ENCODE measurements at places on chromosomes 7 and 10.

- no peak for DNase-seq
Observed at GRCh38 chr10:96359616-96360015, 814 bp upstream of the OPALIN start.

DNA sequence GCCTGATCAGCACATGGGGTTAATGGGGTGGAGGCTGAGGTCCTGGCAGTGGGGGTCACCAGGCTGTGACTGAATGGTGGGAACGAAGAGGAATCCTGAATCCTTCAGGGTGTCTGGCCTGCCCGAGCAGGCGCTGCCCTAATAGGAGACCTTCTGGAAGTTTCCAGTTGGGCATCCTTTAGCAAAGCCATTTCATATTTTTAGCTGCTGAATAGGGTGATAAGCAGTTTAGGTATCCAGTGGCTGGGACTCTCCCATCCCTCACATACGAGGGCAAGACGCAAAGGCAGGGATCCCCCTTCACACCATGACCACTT lies 159.3 kb downstream of the SH3PXD2A start:
- no peak for DNase-seq

GRCh38 chr7:43004082-43004481 lies 71.9 kb downstream of the MRPL32 start:
- no peak for DNase-seq

GRCh38 chr7:44637788-44638594 lies 31.6 kb downstream of the OGDH start:
- DNase-seq: no peak

DNA sequence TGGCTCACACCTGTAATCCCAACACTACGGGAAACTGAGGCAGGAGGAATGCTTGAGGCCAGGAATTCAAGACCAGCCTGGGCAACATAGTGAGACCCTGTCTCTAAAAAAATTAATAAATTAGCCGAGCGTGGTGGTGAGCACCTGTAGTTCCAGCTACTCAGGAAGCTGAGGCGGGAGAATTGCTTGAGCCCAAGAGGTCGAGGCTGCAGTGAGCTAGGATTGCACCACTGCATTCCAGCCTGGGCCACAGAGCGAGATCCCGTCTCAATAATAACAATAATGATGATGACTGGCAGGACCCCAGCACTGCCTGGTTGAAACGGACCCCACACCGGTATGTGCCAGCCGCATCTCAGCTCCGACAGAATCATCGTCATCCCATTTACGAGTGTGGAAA lies 93.0 kb downstream of the ELFN1 start:
- DNase-seq: no peak

GRCh38 chr10:86105640-86106039 lies 261.0 kb downstream of the GRID1 start:
- no peak for DNase-seq

GRCh38 chr7:1934756-1935155 lies 264.7 kb downstream of the ELFN1 start:
- no peak for DNase-seq

DNA sequence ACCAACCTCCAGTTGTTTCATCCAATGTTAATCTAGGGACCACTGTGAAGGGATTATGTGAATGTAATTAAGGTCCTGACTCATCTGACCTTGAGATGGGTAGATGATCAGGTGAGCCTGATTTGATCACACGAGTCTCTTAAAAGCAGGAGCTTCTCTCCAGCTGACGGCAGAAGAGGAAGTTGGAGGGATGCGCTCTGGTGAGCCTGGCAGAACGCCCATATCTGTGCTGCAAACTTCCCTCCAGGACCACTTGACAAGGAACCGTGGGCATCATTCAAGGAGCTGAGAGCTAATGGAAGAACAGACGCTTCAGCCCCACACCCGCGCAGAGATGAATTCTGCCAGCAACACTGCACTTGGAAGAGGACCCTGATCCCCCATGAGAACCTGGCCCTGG lies 642.4 kb downstream of the TNS3 start:
- no peak for DNase-seq

DNA sequence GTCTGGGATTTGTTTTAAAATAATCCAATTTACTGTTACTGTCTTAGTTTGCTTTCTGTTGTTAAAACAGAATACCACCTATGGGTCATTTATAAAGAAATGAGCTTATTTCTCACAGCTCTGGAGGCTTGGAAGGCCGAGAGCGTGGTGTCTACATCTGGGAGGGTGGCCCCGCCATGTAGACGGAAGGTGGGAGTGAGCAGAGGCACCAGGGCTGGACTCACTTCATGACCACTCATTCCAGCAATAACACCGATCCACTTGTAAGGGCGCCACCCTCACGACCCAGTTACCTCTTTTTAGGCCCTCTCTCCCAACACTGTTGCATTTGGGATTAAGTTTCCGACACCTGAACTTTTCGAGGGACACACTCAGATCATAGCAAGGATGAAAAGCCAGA lies 36.2 kb upstream of the CFAP46 start:
- DNase-seq: no peak

GRCh38 chr10:23534326-23534725 lies 95.5 kb downstream of the OTUD1 start:
- DNase-seq: no peak

DNA sequence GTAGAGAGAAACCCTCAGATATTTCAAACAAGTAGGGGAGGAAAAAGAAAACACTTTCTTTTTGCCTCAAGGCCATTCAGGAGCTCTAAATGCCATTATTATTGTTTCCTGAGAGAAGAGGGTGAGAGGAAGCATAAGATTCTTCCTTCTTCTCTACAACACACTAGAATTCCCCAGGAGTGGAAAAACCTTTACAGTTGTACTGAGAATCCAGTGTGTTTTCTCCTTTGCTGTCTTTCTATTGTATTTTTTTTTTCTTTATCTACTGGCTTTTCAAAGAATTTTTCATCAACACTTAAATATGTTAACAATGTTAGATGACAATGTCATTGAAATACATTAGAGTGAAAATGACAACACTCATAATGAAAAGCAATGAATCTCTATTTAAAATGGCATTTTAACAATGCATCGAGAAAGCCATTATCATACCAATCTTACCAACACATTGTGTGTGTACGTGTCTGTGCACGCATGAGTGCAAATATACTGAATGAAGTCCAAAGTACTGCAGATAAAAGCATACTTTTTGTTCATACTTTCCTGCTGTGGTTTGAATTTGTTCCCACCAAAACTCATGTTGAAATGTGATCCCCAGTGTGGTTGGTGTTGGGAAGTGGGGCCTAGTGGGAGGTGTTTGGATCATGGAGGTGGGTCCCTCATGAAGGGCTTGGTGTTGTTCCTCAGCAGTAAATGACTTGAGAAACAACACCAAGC lies 24.2 kb upstream of the MACC1 start:
- peak; percentile 17 for DNase-seq

DNA sequence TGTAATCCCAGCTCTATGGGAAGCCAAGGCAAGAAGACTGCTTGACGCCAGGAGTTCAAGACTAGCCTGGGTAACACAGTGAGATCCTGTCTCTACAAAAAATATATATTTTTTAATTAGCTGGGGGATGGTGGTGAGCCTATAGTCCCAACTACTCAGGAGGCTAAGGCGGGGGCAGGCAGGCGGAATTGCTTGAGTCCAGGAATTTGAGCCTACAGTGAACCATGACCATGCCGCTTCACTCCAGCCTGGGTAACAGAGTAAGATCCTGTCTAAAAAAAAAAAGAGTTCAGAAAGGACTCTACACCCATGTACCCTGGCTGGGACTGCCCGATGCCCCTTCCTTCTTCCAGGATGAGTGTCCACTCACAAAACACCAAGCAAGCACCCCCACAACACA lies 648.7 kb downstream of the PARD3 start:
- DNase-seq: no peak

DNA sequence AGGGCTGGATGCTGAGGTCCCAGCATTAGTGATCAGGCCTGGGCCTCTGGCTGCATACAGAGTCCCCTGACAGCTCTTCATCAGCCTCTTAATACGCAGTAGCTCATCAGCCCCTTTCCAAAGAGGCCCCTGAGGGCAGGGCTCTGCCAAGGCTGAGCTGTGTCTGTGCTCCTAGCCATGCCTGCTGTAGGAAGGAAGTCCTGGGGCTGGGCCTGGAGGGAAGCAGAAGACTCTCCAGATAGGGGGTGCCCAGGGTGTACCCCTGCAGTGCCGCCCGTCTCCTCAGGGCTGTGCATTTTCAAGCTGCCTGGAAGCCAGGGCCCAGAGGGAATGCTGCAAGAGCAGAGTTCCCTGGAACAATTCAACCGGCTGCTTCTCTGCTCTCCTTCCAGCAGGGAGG lies 7.3 kb upstream of the RET start:
- no peak for DNase-seq

DNA sequence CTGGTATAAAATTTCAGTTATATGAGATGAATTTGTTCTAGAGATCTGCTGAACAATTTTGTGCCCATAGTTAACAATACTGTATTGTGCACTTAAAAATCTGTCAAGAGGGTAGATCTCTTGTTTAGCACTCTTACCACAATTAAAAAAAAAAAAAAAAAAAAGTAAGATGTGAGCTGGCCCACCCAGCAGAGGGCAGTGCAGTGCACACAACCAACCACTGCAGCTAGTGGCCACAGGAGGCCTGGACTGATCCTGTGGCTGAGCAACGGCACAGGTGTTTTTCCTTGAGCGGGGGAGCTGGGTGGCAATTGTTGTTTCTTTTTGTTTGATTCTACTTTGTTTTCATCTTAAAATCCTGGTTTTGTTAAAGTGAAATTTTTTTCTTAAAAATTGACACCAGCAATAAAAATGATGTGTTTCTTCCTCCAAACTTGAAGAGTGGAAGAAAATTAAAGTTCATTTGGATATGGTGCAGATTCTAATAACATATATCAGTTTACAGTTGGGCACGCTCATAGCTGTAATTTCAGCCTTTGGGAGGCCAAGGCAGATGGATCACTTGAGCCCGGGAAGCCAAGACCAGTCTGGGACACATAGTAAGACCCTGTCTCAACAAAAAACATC lies 171.1 kb upstream of the TBX20 start:
- peak; percentile 36 for DNase-seq

GRCh38 chr10:68067029-68067428 lies 8.1 kb downstream of the HERC4 start:
- no peak for DNase-seq

GRCh38 chr7:99375070-99375807 lies 709 bp downstream of the ARPC1B start:
- DNase-seq: peak; percentile 61

DNA sequence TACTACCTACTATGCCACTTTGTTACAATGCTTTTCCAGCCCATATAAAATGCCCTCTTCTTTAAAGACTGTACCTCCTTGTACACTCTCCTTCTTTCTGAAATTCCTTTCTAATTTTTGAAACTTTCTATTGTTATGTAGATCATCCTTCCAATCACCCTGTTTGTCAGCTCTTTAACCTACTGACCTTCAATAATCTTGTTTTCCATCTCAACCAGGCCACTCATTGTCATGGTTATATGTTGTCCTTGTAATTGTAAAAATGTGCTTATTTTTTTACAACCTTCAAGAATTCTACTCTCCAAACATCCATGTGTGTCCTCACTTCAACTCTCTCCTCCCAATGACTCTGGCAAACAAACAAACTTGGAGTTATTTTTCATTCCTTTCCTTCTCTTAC lies 1172.6 kb upstream of the CELF2 start:
- no peak for DNase-seq

DNA sequence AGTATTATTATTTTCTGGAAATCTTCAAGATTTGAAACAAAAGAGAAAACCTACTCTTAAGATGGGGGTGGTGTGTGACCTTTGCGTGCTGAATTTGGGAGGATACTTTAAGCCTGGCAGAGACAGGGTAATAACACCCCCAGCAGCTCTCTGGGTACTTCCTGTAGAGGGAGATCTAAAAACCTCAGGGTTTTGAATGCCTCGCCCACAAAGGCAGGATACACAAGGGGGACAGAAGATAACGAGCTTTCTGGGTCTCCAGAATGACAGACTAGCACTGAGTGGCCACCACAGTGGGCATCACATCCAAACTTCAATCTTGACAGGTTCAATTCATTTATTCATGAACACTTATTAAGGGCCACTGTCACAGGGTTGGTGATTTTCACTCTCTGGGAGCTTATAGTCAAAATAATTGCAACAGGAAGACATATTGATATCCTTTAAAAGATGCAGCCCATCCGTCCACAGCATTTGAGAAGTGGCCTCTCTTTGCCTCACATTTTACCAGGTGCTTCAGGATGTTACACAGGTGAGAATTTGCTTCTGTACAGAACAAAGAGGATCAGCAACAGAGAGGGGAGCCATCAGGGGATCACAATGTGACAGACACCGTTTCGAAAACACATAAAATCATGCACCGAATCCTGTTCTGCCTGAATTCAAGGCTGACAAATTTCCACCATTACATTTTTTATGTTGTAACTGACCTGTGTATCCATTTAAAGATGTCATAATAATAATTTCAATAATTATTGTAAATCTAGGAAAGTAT lies 14.3 kb downstream of the CPA1 start:
- no peak for DNase-seq

DNA sequence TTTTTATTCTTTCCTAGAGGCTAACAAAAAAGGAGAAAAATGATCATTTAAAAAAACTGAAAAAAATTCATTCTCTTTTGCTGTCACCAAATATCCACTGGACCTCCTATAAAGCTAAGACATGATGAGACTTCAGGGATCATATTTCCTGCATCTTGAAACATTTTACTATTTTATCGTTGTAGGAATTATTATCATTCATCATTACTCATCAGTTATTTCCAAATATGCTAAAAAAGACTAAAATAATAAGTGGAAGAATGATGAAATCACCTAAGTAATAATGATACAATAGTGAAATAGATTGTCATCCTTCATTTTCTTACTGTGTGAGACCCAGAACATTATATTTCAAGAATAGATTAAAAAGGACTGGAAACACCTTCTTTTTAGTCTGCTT lies 28.3 kb downstream of the TAF3 start:
- DNase-seq: no peak

DNA sequence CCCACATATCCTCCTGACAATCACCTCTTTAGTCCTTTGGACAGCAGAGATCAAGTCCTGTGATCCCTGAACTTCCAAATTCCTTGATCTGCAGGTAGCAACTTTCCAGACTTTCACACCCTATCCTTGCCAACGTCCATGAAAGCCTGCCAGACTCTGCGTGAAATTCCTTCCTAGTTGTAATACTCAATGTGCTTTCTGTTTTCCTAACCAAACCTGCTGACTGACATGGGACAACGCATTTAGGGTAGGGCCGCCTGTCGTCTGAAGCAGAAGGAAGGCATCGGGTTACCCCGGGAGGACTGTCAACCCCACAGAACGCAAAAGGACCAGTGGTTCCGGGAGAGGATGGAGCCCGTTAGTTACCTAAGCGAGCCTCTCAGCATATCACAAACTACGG lies 23.9 kb downstream of the ITGA8 start:
- no peak for DNase-seq

DNA sequence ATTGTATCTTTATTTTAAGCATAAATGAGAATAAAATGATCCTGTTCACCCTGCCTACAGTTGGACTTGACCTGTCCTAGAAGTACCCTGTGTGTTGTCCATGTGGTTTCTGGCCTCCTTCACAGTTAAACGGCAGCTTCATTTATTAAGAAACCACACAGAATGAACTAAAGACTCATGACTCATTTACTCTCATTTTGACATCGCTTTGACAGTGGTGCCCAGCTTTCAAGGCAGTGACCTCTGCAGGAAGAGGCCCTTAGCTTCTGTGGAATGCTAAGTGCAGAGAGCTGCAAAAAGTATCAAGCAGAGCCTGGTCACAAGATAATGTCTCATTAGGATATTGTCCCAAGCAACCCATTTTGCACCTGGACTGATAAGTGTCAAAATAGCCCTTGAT lies 93.4 kb downstream of the AVL9 start:
- DNase-seq: no peak

GRCh38 chr10:124095096-124095495 lies 1.7 kb upstream of the CHST15 start:
- DNase-seq: no peak

- no peak for DNase-seq
Observed at GRCh38 chr10:128060341-128061250, 65.6 kb downstream of the MKI67 start.

- DNase-seq: no peak
Observed at GRCh38 chr7:135285547-135286233, 52.1 kb downstream of the STRA8 start.

Measured in NCI-H774 (cell line).